ENCODE measurements at places on chromosomes 7 and 10.

DNA sequence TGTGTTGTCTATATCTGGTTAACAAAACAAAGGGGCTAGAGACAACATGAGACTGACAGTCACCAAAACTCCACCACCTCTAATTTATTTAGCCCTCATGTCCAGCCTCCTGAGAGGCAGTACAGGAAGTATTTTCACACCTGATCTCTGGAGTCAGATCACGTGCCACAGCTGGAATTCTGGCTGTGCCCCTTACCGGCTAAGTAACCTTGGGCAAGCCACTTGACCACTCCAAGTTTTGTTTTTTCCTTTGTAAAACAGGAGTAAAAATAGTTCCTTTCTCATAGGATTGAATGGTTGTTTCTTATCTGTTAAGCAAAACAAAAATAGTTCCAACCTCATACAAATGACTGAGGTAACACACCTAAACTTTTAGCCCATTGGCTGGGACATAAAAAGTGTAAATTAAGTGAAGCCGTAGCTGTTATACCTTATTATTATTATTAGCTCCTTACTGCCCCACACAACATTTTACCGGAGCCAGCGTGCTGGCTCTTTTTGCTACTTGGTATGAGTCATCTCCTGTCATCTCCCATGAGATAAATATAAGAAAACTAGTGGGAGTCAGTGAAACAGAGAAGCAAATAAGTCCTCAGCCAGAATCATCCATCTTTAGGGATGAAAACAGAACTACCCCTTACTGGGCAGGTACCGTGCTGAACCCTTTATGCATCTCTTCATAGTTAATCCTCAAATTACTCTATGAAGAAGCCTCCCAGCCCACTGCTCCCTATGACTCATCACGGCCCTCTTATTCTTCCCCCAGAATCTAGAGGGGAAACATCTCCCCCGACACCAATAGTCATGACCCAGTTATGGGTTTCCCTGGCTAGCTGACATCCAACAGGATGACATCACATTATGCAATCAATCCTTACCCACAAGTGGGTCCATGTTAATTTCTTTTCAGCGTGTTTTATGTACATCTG lies 44.9 kb downstream of the PPP1R3C start:
- no peak for DNase-seq

- DNase-seq: no peak
These were observed 493.5 kb upstream of the GALNT17 start for GRCh38 chr7:70638158-70639107.

DNA sequence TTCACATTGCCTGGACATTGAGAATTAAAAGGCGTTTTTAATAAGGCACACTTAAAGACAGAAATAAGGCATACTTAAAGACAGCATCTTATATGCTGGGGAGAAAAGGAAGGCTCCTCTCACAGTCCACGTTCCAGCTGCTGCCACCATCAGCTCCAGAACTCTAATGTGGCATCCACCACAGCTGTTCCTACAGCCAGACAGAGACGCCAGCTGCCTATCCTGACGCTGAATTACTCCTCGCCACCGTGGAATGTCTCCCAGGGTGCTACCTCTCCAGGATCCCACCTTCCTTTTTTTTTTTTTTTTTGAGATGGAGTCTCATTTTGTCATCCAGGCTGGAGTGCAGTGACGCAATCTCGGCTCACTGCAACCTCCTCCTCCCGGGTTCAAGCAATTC lies 30.8 kb downstream of the SLC37A3 start:
- DNase-seq: no peak

DNA sequence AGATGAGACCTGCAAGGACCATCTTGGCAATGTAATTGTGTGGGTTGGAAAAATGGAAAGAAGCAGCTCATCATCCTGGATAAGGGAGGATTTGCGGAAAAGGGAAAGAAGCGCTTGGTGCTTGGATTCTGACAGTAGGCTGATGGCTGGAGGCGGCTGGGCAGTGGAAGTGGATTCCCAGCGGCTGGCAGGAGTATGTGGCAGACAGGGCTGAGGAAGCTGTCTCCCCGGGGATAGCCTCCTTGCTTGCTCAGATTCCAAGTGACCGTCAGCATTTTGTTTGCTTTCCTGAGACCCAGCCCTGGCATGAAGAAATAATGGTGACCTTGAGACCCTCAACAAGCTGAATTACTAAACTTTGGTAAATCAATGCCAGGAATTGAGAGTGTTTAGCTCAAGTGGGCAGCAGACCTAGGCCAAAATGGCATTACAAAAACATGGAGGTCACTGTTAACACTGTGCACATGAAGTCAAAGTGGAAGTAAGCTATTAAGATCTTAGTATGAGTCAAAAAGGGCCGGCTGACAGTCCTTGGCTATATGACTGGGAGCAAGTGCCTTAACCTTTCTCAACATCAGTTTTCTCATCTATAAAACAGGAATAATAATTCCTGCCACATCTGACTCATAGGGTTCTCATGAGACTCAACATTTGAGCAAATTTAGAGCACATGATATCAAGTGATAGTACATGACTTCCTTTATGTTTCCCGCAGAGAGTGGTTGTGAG lies 21.3 kb downstream of the SLC25A28 start:
- DNase-seq: no peak

DNA sequence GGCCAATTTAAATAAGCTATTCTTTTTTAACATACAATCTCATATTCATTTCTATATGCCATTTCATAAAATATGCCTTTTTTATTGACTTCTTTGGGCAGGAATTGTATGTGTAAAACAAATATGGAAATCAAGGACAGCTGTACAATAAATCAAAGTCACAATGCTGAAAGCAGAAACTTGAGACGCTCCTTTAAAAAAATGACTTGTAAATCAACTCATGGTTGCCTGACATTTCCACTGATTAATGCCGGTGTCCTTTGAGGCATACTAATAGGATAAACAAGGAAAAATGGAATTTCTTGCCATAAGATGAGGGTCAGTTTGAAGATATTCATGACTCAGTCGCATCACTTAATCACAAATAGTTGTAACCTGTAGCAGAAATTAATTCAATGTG lies 247.4 kb upstream of the TEX47 start:
- DNase-seq: no peak

DNA sequence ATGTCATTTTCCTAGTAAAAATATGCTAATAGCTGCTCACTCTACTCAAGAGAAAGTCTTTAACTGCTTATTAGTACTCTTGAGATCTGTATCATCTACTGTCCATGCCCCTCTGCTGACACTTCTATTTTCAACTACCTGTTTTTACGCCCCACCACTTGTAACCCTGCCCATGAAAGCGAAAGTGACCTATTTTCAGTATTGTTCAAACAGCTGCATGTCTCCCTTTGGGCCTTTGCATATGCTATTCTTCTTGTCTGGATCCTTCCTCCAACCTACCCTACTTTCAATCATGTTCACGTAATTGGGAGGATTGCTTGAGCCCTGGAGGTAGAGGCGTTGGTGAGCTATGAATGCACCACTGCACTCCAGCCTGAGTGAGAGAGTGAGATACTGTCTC lies 1481.3 kb downstream of the GATA3 start:
- no peak for DNase-seq

- no peak for DNase-seq
These were observed 46.2 kb upstream of the PDE1C start for GRCh38 chr7:32116436-32116835.

Measured in smooth muscle cell of the brain vasculature (primary cell).